Smooth muscle cell of the pulmonary artery (primary cell): ENCODE measurements at places on chromosomes 2 and 18. TPM values are rescaled to one million over a fixed set of nuclear protein-coding genes. Genes with fewer than 3 reads are reported as not detected.

The OTOF gene
- total RNA-seq: 0.03 TPM in 1 of 2 replicates, not detected in the other

The CELF4 gene
- not detected in 2 replicates for total RNA-seq

The CHPF gene
- 341 and 462 TPM in 2 replicates for total RNA-seq

The ASB18 gene
- not detected in 2 replicates for total RNA-seq

The PLB1 gene
- total RNA-seq: 0.46 and 1.3 TPM in 2 replicates

The SERPINB3 gene
- 0.07 TPM in 1 of 2 replicates, not detected in the other for total RNA-seq

The TMEFF2 gene
- 1.6 and 3.3 TPM in 2 replicates for total RNA-seq

The CDKL4 gene
- total RNA-seq: 0.66 and 0.91 TPM in 2 replicates

The PLGLB1 gene
- 0.33 and 0.40 TPM in 2 replicates for total RNA-seq

The SERPINB7 gene
- 0.07 and 0.46 TPM in 2 replicates for total RNA-seq

The NEU2 gene
- not detected in 2 replicates for total RNA-seq

The INO80B gene
- 14.4 and 22.7 TPM in 2 replicates for total RNA-seq

The AAMP gene
- total RNA-seq: 101 and 111 TPM in 2 replicates

The KCNK3 gene
- 0.89 and 4.1 TPM in 2 replicates for total RNA-seq

The MREG gene
- total RNA-seq: 2.8 and 4.4 TPM in 2 replicates

The NIFK gene
- total RNA-seq: 21.9 and 29.8 TPM in 2 replicates

The PDE1A gene
- 9.7 and 108 TPM in 2 replicates for total RNA-seq

The NT5C1B gene
- total RNA-seq: not detected in 2 replicates

The CTDP1 gene
- 21.5 and 25.7 TPM in 2 replicates for total RNA-seq

The NAT8 gene
- total RNA-seq: not detected in 2 replicates

The ANKRD62 gene
- total RNA-seq: not detected in 2 replicates

The ACTG2 gene
- 32.7 and 43.4 TPM in 2 replicates for total RNA-seq

The PCARE gene
- total RNA-seq: not detected in 2 replicates

The C18orf54 gene
- 2.7 and 5.7 TPM in 2 replicates for total RNA-seq

The CPS1 gene
- 5.3 and 30.0 TPM in 2 replicates for total RNA-seq

The BCL2 gene
- total RNA-seq: 0.92 and 3.1 TPM in 2 replicates

The GPAT2 gene
- 30.6 and 32.3 TPM in 2 replicates for total RNA-seq

The ARHGAP15 gene
- total RNA-seq: 0.13 TPM in 1 of 2 replicates, not detected in the other

The TRIM43 gene
- not detected in 2 replicates for total RNA-seq

The MARCHF4 gene
- total RNA-seq: 3.6 and 8.0 TPM in 2 replicates

The C2orf81 gene
- 1.2 and 3.5 TPM in 2 replicates for total RNA-seq

The BMP10 gene
- total RNA-seq: not detected in 2 replicates

The MIB1 gene
- total RNA-seq: 60.9 and 63.2 TPM in 2 replicates

The CFAP221 gene
- 0.07 and 0.13 TPM in 2 replicates for total RNA-seq

The GAL3ST2 gene
- 0.33 and 0.46 TPM in 2 replicates for total RNA-seq

The CAPG gene
- 16.7 and 94.6 TPM in 2 replicates for total RNA-seq

The LIPG gene
- total RNA-seq: 5.5 and 43.0 TPM in 2 replicates

The PPP1R1C gene
- total RNA-seq: 0.07 TPM in 1 of 2 replicates, not detected in the other

The C1GALT1C1L gene
- total RNA-seq: 0.20 and 1.2 TPM in 2 replicates

The CKAP2L gene
- 1.3 and 4.0 TPM in 2 replicates for total RNA-seq

The SPHKAP gene
- total RNA-seq: 0.13 TPM in 1 of 2 replicates, not detected in the other

The SCN3A gene
- 0.40 and 0.85 TPM in 2 replicates for total RNA-seq

The PTPRN gene
- 23.5 and 45.4 TPM in 2 replicates for total RNA-seq

The MOGAT1 gene
- not detected in 2 replicates for total RNA-seq

The HOXD12 gene
- not detected in 2 replicates for total RNA-seq

The MRO gene
- 0.07 and 0.20 TPM in 2 replicates for total RNA-seq

The ABCG8 gene
- not detected in 2 replicates for total RNA-seq

The SERPINB12 gene
- not detected in 2 replicates for total RNA-seq

The ASB3 gene
- 21.5 and 32.5 TPM in 2 replicates for total RNA-seq

The RAPGEF4 gene
- total RNA-seq: 3.8 and 5.0 TPM in 2 replicates

The INO80C gene
- total RNA-seq: 2.7 and 6.5 TPM in 2 replicates

The HRH4 gene
- 0.07 and 0.17 TPM in 2 replicates for total RNA-seq

The LYG2 gene
- total RNA-seq: not detected in 2 replicates

The DES gene
- total RNA-seq: 1.1 and 3.0 TPM in 2 replicates

The RUFY4 gene
- total RNA-seq: not detected in 2 replicates

The SLC40A1 gene
- 27.0 and 53.8 TPM in 2 replicates for total RNA-seq

The TIA1 gene
- 89.2 and 105 TPM in 2 replicates for total RNA-seq

The TET3 gene
- 4.5 and 5.4 TPM in 2 replicates for total RNA-seq

The FOXI3 gene
- not detected in 2 replicates for total RNA-seq
